ENCODE measurements at places on chromosomes 4 and X.

DNA sequence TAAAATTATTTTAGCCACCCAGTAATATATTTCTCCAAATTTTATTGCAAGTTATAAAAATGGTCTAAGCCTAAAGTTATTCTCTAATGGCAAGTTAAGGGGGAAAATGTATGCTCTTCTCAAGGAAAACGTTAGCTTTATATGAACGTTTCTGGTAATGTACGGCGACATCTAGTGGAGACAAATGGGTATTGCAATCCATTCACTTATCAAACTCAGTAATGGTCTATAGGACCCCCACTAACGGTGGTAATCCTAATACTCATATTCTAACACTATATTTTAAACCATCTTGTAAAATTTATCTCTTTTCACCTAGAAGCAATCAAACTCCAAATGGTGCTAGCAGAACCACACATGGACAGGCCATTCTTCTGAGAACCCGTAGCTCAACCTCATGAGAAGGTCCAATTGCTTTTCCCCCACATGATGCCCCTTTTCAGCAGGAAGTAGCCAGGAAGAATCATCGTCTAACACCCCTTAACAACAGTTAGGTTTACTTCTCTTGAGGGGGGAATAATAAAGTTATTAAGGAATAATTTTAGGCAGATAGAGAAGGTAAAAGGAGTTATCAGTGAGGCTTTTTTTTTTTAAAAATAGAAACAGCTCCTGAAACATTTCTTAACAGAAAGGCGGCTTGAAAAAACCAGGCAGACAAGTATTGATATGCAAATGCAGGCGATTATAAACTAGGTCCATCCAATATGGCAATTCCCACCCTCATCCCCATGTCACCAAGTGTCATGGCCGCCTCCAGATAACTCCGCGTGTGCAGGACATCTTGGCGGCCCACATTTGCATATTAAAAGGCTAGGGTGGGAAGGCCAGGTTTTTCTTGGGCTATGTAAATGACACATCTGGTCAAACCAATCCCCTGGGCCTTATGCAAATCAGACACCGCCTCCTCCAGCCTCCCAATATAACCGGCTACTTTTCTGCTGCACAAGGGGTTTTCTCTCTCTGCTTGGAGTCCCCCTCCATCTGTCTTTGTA is 35.0 kb downstream of the NUDT11 start:
- no peak for DNase-seq

DNA sequence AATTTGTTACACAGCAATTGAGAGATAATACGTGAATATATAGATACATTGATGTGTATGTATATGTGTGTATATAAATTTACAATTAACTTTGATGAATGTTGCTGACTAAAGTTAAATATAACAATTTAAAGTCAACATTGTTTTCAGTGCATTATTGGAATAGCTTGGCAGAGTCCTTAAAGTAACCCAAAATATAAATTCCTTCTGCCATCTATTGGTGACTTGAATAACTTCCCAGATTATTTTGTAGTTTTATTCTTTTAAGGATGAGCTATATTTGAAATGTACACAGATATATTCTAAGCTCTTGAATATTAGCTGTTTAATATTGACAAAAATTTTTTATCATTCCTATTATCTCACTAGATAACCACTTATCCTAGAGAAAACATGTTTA is 298.2 kb upstream of the FSTL5 start:
- DNase-seq, result no peak

DNA sequence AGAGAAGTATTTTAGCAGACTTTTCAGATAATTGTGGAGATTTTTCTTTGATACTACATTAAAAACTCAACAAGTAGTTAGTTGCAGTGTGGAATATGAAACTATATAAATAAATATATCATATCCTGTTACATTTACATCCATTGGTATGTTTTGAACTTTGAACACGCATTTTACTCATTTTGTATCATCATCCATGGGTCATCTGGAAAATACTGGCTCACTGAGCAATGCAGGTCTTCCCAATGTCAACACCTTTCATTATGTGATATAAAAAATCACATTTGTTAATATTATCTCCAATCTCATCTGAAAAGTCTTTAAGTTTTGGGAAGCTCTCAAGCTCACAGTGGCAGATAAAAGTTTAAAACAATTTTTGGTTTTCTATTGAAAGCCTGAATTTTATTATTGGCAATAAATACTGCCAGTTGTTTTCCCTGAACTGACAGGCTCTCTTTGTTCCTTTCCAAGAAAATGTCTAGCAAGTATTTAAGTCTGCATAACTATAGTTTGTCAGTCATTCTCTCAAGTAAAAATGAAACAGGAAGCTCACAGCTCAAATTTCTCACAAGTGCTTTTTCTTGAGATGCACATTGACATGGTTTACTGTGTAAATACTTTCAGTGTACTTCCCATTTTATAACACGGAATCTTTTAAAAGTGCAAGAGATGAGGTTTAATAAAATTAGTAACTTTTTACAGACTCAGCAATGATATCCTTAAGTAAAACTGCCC is 183.5 kb upstream of the GPC4 start:
- no peak for DNase-seq

DNA sequence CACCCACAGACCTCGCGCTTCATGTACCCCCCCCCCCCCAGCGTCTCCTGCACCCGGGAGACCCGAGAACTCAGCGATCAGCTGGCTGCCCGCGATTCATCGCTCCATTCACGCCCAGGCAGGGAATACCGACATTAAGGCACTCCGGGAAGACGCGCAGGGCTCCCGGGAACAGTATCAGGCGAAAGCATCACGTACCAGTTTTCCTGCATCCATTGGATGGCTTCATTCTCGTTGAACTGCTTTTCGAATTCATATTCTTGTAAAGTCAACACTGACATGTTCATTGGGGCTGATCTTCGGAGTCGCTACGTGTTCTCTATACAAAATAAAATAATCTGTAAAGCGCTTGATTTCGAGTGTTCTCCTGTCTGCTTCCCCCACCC is 373 bp downstream of the ELOVL6 start:
- DNase-seq, result no peak

- no peak for DNase-seq
These were observed 69.7 kb downstream of the MCUB start for GRCh38 chr4:109629775-109630174.

GRCh38 chr4:111991797-111992196 is 153.5 kb upstream of the FAM241A start:
- DNase-seq, result no peak

DNA sequence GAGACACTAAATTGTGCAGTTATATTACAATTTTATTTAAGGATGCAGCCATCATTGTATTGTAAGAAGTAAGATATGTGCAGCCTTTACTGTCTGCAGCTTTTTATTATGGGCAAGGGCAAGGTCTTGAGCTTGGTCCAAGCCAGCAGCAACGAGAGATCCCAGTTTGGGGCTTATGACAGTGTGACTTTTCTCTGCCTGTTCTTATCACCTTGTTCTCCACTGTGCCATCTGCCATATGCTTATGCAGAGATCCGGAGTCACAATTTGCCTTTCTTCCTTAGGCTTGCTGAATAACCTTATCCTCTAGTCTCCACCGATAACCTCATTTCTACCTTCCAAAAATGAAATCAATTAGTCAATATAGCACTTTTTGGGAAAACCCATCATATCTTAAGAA is 30.4 kb downstream of the MAPK10 start:
- DNase-seq, result no peak

GRCh38 chrX:42604302-42604701 is 173.7 kb downstream of the PPP1R2C start:
- DNase-seq, result no peak

GRCh38 chr4:56511098-56511497 is 5.5 kb downstream of the ARL9 start:
- no peak for DNase-seq

DNA sequence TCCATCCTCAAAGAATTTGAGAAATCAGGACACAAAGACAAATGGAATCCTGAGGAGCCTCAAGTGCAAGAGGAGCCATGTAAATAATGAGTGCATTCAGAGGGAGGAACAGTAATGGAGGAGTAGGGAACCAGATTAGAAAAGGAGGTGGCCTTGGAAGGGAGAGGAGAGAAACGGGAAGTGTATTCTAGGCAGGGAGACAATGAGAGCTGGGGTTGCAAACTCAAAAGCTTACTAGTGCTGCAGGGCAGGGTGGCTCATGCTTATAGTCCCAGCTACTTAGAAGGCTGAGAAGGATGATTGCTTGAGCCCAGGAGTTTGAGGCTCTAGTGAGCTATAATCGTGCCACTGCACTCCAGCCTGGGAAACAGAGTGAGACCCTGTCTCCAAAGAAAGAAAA is 113.2 kb upstream of the LSM6 start:
- DNase-seq, result no peak

GRCh38 chrX:9151772-9152307 is 117.9 kb upstream of the FAM9B start:
- DNase-seq, result no peak

DNA sequence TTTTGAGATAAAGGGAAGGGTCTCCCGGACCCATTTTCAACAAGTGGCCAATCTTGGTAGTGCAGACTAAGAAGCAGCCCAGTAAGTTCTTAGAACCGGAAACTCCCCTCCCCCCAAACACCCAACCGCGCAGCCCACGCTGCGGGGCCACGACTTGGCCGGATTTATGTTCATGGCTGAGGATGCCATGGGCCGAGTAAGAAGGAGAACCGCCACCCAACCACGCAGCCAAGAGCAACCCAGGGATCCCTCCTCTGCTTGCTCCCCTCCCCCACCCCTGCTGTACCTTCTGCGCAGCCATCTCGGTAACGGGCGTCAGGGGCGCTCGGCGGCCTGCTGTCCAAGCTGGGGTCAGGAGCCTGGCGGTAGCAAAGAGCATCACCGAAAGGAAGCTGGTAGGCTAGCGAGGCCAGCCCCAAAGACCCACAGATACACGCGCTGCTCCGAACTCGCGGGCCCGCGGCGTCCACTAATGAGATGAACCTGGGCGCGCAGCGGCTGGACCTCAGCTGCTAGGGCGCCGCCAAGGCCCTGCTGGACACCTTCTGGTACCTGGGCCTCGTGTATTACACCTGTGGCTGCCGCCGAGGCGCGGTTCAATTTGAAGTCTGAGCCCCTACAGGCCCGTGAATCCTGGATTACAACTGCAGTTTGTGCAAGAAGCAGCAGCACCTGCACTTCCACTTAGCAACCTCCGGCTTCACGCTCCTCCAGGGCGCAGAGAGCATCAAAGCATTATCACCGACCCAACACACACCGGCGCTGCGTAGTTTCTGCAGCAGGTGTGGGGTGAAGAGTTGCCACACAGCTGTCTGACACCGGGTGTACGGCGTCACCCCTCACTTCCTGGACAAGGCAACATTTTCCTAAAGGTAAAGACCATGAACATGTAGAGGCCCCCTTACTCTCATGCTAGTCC is 63.4 kb downstream of the NUDT10 start:
- DNase-seq, result peak; percentile 22

GRCh38 chrX:102042372-102043325 is 82.8 kb upstream of the TCEAL2 start:
- no peak for DNase-seq

DNA sequence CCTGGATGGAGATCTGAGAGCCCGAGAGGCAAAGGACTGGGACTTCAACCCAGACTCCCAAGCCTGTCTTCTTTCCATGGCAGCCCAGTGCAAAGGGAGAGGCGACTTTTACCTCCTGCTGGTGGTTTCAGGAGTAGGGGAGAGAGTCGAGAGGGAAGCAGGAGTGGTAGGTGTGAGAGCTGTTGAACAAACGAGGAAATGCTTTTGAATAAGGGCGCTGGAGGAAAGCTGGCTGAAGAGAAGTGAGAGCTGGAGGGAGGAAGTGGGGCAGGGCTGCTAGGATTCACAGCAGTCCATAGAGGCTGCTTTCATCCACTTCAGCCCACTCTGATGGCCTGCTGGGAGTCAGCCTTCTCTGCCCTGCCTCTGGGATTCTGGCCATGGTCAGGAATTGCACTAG is 81.8 kb upstream of the EFNB1 start:
- DNase-seq, result no peak

DNA sequence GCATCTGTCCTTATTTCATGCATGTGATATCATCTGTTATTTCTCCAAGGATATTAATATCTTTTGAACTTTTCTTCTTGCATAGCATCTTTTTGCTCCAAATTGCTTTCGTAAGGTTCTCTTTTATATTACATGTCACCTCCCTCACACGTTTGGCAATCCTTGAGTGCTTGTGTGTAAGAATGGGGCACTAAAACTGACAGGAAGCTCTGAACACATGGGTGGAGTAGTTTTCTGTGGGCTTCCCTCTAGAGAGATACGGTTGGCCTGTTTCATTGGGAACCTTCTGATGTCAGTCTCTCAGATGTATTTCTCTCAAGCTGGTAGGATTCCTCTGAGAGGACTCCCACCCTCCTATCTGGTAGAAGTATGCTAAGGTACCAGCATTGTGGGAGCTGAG is 223.0 kb downstream of the MID1 start:
- DNase-seq, result no peak

DNA sequence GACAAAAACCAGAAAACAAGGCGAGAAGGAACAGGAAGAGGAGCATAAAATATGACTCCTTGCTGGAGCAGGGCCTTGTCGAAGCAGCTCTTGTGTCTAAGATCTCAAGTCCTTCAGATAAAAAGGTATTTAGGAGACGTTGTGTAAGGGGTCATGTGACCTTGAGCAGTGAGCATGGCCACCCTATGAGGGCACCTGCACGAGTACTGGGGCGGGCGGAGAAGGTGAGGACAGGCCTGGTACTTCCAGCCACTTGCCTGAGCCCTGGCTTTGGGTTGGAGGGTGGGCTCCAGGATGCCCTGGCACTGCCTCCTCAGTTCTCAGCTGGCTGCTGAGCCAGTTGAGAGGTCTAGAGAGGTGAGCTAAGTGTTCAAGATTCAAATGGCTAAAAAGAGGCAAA is 29.9 kb downstream of the NSD2 start:
- DNase-seq, result no peak

DNA sequence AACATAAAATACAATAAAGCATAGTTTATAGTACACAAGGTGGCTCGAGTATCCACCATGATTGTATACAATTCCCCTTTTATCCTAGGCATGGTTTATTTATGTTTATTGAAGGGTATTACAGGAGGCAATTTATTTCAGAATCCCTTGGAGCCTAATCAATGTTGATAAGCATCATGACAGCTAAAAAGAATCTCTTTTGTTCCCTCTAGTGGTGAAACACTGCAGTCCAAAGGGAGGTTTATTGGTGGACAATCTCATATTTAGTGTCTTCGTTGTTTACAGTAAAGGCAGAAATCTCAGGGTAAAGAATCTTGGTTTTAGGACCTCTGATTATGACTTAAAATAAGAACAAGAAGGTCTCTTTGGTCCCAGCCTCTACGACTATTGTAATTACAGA is 1712.5 kb downstream of the C4orf33 start:
- no peak for DNase-seq

- DNase-seq, result no peak
These were observed 468.7 kb upstream of the FAM241A start for GRCh38 chr4:111676533-111676932.

GRCh38 chrX:84634201-84634782 is 132.0 kb upstream of the HDX start:
- DNase-seq, result no peak

- DNase-seq, result no peak
These were observed 35.1 kb downstream of the FAM114A1 start for GRCh38 chr4:38902695-38903094.

DNA sequence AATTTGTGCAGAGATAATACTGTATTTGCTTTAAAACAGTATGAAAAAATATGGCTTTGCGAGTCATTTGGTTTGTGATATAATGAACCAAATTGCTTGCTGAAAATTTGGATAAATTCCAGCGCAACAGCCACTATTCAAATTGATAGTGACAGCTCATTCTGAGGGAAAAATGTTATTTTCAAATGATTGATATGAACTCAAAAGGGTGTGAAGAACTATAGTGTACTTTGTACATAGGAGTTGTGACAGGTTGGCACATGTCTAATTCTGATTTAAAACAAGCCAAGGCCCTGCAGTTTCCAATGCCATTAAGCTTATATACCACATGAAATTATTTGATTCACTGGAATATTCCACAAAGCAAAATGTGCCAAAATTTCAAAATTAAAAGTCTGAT is 1628.9 kb upstream of the AGA start:
- no peak for DNase-seq
